ENCODE measurements at places on chromosomes 1 and 21.

- DNase-seq, result no peak
Observed at GRCh38 chr1:167650269-167651160, 20.5 kb downstream of the RCSD1 start.

- DNase-seq, result no peak
Observed at GRCh38 chr1:117059334-117059677, 820 bp upstream of the TTF2 start.

DNA sequence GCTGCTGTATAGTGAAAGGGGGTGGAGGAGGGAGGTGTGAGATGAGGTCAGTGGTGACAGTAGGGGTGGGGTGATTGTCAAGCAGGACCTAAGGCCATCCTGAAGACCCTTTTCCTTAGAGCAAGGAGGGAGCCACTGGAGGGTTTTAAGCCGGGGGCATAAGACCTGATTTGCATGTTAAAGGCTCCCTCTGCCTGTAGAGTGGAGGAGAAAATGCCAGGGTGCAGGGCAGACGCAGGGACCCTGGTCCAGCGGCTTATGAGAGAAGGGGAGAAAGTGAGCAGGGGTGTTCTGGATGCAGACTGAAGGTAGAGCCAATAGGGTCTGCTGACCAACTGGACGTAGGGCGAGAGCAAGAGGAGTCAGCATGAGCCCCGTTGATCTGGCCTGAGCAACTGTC is 154.1 kb downstream of the TRABD2B start:
- no peak for DNase-seq

- DNase-seq, result no peak
Observed at GRCh38 chr1:116203181-116203723, 92.1 kb downstream of the MAB21L3 start.

- DNase-seq, result no peak
Observed at GRCh38 chr1:94281361-94282142, 44.2 kb upstream of the ARHGAP29 start.

DNA sequence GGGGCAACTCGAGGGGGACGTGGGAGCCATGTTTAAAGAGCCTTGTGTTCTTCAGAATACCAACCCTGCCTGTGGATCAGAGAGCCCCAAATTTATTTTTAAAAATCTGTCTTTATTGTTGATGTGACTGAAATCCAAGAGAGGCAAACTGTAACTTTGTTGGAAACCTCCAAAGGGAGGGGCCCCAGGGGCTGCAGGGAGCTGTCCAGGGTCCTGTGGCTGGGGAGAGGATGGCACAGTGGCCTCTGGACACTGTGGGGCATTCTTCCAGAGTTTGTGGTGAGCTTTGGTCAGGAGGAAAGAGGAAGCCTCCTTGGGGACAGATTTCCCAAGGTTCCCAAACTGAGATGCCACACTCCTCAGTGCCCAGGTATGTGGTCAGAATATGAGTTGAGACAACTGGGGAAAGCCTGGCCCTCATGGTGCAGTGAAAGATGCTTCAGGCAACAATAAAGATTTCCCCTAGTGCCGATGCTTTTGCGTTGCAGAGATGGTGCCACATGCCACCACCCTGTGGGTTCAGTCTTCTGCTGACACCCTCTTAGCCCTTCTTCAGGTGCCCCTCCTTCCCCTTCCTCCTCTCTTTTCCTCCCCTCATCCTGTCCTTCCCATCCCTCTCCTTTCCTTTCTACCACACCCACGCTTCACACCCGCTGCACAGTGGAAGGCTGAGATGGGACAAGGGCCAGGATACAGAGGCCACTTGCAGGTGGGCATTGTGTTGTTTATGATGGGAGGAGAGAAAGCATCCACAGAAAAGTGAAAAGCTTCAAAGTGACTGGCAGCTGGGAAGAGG is 122.1 kb downstream of the UCK2 start:
- DNase-seq, result no peak

- DNase-seq, result no peak
Observed at GRCh38 chr1:87980494-87980893, 651.8 kb downstream of the LMO4 start.

DNA sequence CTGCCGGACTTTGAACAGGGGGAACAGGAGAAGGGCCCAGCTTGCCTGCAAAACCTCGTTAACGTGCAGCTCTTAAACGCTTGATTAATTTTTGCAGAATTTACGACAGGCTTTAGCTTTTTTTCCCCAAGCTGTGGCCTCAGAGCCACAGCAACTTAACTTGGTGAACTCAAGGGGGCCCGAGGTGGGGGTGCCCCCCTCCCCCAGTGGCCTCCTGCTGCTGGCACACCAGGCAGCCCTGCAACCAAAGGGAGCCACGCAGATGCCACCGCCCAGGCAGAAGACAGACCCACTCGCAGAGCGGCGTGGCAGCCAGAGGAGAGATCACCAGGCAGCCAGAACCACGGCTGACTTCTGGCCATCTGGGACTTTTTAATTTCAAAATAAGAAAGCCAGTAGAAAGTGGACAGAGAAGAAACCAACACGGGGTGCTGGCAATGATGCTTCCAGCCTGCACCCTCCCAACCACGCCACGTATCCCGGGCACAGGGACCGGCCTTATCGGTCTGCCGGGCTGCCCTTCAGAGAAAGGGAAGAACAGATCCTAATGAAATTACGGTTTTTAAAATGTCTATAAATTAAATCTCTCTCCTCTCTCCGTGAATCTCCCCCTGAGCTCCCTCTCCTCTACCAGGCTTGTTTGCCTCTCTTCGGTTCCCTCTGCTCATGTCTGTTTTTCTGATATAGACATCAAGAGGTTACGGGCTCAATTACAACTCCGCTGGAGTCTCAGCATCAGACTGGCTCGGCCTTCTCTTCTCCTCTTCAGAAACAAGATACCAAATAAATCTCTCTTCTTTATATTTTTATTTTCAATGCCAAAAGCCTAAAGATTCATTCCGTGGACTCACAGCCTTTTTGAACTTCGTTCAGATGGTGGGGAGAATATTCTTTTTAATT is 6.4 kb downstream of the CASZ1 start:
- no peak for DNase-seq

DNA sequence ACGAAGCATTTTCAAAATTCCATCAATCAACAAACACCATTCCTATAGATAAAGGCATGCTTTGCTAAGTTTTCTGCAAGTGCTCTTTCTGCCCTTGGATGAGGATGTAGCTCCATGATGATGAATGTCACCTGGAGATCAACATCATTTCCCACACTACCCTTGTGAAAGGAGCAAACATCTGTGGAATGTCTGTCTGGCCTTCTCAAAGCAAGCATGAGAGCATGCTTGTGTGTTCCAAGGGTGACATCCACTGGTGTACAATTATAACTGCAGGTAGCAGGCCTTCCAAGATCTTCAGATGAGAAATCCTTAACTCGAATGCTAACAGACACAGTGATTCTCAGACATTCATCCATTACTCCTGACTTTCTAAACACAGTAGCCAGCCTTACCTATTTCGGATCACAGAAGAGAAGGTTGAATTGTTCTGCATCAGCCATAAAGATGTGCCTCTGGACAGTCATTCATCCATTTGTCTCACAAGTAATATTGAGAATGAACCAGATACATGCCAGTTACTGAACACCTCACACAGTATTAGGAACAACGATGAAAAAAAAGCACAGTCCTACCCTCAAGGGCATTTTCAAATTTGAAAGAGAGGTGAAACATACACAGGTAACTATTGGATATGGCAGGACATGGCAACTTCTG is 162.4 kb downstream of the TPR start:
- no peak for DNase-seq

- no peak for DNase-seq
Observed at GRCh38 chr1:63732666-63733065, 41.2 kb upstream of the ROR1 start.

DNA sequence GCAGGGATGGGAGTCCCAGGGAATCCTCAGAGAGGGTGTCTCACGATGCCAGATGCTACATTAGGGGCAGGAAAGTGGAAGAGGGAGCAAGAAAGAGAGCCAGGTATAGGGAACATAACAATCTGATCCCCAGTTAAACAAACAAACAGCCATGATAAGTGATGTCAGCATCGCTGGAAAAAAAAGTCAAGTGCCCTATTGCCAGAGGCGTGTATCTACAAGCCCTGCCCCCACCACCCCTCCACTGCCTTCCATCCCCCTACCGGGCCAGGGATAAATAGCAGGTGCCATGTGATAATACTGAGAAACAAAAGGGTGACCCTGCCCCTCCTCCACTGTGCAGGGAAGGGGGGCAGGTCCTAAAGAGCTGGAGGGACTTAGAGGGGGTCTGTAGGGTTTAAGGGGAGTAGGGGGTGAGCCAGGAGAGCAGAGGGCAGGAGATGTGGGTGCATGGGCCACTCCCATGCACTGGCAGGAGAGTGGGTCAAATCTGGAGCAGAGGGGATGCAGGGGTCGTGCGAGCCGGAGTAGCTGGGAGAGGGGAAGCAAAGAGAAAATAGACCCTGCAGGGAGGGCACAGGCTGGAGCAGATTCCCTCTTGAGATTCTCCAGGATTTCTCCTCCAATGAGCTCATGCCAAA is 3.4 kb downstream of the SLC26A9 start:
- DNase-seq, result no peak

DNA sequence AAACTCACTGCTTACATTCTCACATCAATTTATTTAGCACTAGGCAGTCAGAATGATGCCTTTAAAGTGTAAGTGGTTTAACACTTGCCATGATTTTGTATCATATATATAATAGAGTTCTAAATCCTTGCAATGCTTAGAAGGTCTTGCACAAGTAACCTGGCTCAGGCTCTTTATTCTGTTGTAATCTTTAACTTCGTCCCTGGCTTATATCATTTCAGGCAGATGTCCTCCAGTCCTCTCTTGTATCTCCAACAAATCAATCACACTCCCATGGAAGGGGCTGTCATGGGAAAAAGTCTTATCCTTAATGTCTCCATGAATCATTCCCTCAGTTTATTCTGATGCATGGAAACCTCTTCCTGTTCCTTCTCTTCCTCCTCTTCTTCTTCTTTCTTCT is 841.6 kb upstream of the B3GALT2 start:
- no peak for DNase-seq

- DNase-seq, result no peak
Observed at GRCh38 chr1:27868556-27868931, 3.8 kb upstream of the THEMIS2 start.

DNA sequence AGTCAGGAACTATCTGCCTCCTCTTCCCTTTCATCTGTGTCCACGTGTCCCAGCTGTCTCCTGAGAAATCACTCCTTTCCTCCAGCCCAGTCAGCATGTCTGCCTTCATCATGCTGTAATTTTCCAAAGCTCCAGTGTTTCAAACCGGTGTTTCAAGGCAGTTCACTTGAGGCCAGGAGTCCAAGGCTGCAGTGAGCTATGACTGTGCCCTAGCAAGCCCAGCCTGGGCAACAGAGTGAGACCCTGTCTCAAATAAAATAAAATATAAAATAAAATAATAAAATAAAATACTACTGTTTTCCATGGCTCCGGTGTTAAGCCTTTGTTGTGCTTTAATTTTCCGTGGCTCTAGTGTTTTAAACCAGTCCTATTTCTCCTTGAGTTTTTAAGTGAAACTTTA is 7.9 kb upstream of the SELENON start:
- no peak for DNase-seq

DNA sequence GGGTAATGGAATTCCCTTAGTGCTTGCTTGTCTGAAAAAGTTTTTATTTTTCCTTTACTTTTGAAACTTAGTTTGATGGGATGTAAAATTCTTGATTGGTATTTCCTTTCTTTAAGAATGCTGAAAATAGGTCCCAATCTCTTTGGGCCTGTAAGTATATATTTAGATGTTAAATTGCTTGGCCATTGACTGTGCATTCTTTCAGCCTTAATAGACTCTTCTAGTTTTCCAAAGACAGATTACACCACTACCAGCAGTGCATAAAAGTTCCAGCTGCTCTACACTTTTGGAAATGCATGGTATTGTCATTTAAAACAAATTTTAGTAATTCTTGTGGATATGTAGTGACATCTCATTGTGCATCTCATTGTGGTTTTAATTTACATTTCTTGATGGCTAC is 464.8 kb upstream of the USP24 start:
- DNase-seq, result no peak

GRCh38 chr1:41500781-41501518 is 16.5 kb upstream of the EDN2 start:
- no peak for DNase-seq

DNA sequence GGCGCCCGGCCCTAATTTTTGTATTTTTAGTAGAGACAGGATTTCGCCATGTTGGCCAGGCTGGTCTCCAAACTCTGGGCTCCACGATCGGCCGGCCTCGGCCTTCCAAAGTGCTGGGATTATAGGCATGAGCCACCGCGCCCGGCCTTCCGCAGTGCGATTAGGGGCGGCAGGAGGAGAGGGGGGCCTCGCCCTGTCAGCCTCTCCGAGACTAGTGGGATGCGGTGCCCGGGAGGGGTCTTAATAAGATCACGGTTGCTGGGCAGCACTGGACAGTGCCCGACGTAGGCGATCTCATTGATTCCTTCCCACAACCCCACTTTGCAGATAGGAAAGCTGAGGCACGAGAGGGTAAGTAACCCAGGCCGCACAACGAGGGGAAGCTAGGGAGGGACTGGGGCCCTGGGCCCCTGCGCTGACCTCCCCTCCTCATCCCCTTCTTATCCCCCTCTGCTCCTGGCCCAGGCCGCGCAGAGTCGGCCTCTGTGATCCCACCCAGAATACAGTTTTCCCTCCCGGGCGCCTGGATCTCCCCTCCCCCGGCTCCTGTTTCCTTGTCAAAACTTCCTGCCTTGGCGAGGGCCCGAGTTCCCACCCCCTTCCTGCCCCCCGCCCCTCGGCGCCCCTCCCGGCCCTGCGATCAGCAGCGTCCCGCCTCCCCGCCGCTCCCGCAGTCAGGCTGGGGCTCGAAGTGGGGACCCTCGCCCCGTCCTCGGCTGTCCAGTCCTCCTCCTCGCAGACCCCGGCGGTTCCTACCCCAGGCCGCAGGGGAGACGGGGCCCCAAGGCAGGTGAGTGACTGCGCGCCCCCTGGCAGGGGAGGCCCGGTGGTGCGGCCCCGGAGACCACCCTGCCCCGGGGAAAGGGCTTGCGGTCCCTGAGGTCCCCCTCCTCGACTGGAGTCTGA is at the start of gene PEAR1:
Gene PEAR1, plus strand, starts transcription at position 671 of the 906 bp plus-strand sequence. CDS start 10,209 bp downstream, outside the sequence.
- no peak for DNase-seq

- no peak for DNase-seq
Observed at GRCh38 chr1:11720525-11720924, 15.4 kb upstream of the AGTRAP start.

DNA sequence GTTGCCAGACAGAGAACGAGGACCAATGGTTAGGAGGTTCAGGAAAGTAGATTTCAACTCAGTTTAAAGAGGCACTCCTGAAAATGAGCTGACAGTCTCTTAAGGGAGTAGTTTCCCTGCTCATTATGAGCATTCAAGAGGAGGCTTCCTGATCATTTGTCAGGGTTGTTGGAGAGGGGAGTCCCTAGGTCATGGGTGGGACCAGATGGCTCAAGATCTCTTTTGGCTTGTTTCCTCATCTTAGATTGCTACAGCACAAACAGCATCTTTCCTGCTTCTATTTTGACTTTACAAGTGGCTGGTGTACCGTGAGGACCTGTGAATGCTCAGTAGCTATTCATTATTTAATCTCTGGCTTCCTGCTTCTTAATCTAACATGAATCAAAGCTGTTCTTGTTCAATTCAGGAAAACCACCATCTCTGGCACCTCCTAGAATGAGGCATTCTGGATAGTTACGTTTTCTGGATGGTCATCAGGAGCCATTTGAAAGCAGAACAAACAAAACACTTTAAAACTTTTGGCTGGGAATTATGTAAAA is 47.6 kb downstream of the PEX14 start:
- DNase-seq, result no peak
